ENCODE measurements at places on chromosomes 6 and 20.

GRCh38 chr6:99130897-99131873 lies 183.4 kb upstream of the FBXL4 start:
- no peak for DNase-seq

GRCh38 chr6:148081076-148081475 lies 261.6 kb upstream of the SASH1 start:
- no peak for DNase-seq

DNA sequence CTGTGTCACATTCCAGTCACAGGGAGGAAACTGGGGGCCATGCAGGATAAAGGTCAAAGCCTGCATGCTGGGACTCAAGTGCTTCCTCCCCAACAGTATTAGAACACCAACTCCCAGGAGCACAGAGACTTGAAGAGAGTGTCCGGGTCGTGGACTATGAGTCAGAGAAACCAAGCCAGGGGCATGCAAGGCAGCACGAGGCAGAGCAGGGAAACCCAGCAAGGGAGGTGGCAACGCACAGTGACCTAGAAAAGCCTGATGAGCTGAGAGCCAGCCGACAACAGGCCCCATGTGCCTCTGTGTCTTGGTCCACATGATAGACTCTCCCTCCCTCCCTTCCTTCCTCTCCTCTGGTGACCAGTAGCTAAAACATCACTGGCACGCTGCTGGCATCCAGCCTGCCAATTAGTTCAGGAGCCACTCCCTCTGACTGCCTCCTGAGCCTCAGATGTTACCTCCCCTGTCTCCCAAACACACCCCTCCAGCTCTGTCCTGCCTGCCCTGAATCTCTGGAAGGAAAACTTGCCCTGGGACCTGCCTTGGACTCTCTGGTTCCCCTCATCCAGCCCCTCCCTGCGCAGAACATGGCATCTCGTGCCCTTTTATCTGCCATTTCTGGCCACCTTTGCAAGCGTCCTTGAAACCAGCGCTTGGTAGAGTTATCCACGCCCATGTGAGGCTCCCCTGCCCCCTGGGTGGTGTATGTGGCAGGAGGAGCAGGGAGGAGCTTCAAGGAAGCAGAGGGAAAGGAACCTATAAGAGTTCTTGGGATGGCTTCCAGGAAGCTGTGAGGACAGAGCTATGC lies 16.2 kb upstream of the RNF39 start:
- no peak for DNase-seq

- DNase-seq, result no peak
Observed at GRCh38 chr6:158557927-158558326, 2.0 kb upstream of the TMEM181 start.

GRCh38 chr6:158847012-158847529 lies 27.9 kb upstream of the EZR start:
- DNase-seq, result no peak

DNA sequence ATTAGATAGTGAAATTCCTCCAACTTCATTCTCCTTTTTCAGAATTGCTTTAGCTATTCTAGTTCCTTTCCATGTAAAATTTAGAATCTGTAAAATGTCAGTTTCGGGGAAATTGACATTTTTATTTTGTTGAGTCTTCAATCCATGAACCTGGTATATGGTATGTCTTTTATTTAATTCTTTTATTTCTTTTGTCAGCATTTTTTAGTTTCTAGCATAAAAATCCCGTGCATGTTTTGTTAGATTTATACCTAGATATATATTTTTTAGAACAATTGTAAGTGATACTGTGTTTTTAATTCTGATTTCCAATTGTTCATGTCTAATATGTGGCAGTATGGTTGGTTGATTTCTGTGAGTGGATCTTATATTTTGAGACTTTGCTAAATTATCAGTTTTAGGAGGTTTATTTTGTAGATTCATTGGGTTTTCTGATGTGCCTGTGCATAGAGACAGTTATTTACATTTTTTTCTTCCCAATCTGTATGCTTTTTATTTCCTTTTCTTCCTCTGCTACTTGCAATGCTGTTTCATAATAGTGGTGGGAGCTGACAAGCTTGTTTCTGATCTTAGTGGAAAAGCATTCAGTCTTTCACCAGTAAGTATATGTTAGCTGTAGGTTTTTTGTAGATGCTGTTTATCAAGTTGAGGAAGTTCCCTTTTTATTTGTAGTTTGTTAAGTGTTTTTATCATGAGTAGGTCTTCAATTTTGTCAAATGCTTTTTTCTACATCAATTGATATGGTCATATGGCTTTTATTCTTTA lies 13.7 kb downstream of the TAB2 start:
- no peak for DNase-seq

GRCh38 chr6:20444786-20445271 lies 43.1 kb downstream of the E2F3 start:
- no peak for DNase-seq

GRCh38 chr20:30963591-30963990 lies 293.9 kb upstream of the DEFB115 start:
- DNase-seq, result no peak

DNA sequence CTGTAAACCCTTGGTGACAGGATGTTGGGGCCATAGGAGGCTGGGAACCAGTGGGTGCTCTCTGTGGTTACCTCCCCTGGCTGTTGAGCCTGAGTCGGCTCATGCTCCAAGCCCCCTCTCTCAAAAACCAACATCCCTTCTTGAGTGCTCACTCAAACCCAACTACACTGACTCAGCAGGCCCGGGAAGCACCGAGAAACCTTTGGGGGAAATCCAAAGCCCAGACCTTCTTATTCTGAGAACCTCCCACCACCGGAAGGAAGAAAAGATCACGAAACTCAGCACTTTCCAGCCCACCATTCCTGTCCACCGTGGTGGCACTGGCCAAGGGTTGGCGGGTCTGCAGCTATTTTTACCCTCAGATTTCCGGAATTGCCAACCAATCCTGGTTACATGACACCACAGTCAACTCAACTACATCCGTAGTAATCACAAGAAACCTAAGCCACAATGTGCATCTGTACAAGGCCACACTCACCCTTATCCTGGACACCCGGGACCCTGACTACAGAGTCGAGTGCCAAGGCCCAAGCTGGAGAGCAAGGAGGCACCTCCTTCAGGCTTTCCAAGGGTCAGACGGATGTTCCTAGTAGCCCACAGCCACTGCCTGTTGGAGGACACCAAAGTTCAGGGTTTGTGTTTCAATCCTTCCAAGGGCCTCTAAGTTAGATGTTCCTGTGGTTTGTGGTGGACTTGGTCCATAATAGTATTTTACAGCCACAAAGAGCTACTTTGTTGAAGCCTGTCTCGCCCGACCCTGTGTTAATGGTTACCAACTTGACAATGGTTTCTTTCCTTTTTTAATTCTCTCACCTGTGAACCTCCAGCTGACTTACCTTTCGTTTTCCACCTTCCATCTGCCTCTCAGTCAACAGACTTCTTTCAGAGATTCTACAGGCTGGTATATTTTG lies 317.0 kb downstream of the CDC5L start:
- DNase-seq, result no peak

DNA sequence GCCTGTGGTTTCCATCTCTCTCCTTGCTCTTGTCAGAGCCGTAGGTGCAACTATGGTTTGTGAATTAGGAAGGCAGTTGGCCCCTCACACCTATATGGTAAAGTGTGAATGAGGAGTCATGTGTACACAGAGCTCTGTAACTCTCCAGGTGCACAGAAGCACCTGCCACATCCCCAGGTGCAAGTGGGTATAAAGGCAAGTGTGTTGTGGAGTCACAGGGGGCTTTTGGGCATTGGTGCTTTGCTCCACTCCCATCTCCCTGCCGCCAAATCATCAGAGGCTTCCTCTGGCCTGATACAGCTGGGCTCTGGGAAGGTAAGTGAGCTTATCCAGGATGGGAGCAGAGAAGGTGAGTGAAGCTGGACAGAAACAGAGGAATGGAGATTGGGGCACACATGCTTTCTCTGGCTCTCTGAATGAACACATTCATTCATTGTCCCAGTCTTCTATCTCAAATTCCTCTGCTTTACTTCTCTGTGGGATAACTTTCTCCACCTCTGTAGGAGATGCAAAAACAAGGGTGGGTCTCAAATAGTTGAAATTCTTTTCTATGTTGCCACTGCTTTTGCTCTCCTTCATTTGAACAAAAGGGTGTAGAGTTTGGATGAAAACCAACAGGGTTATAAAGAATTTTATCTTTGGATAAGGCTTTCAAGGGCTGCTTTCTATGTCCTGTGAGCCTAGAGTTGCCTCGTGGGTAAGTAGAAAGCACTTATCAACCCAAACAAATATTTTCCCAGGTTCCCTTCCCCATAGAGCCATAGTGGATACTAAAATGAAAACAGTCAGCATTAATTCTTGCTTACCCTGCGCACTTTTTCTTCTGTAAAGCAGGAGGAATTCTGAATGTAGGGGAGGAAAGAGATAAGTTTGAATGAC lies 45.0 kb upstream of the RIPOR2 start:
- DNase-seq, result no peak

- no peak for DNase-seq
Observed at GRCh38 chr6:107977283-107977682, 19.3 kb upstream of the SEC63 start.

- no peak for DNase-seq
Observed at GRCh38 chr6:18748314-18748713, 361.2 kb downstream of the RNF144B start.

- DNase-seq, result no peak
Observed at GRCh38 chr6:71012866-71013469, 56.1 kb upstream of the B3GAT2 start.

DNA sequence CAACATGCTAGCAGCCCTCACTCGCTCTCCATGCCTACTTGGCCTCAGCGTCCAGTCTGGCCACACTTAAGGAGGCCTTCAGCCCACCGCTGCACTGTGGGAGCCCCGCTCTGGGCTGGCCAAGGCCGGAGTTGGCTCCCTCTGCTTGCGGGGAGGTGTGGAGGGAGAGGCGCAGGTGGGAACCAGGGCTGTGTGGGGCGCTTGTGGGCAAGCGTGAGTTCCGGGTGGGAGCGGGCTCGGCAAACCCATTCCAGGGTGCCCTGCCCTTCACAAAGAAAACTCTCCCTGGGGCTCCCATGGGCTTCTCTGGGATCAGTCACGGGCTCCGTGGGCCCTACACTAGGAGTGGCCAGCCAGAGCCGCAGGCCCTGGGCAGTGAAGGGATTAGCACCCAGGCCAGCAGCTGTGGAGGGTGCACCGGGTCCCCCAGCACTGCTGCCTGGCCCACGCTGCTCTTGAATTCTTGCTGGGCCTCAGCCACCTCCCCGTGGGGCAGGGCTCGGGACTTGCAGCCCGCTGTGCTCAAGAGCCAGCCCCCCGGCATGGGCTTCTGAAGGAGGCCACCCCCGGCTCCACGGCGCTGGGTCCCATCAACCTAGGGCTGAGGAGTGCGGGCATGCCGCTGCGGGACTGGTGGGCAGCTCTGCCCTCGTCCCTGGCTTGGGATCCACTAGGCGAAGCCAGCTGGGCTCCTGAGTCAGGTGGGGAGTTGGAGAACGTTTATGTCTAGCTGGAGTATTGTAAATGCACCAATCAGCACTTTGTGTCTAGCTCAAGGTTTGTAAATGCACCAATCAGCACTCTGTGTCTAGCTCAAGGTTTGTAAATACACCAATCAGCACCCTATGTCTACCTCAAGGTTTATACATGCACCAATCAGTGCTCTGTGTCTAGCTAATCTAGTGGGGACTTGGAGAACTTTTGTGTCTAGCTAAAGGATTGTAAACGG lies 273.6 kb upstream of the SULF2 start:
- no peak for DNase-seq

DNA sequence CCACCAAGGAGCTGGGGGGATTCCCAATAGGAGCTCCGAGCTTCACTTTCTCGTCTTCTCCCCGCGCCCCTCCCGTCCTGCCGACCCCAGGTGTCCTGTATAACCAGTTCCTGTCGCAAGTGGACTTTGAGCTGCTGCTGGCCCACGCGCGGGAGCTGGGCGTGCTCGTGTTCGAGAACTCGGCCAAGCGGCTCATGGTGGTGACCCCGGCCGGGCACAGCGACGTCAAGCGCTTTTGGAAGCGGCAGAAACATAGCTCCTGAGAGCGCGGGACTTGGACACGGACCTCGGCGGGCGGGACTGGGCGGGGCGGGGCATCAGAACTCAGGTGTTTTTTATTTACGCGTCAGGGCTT lies 340 bp upstream of the VARS2 start:
- no peak for DNase-seq

- DNase-seq, result no peak
Observed at GRCh38 chr6:126718600-126719327, 378.8 kb downstream of the CENPW start.

GRCh38 chr6:53496797-53497375 lies 48.0 kb downstream of the GCLC start:
- DNase-seq, result no peak

GRCh38 chr6:14455876-14456648 lies 338.5 kb downstream of the CD83 start:
- DNase-seq, result no peak

- DNase-seq, result no peak
Observed at GRCh38 chr6:169918239-169918953, 167.0 kb downstream of the ERMARD start.

DNA sequence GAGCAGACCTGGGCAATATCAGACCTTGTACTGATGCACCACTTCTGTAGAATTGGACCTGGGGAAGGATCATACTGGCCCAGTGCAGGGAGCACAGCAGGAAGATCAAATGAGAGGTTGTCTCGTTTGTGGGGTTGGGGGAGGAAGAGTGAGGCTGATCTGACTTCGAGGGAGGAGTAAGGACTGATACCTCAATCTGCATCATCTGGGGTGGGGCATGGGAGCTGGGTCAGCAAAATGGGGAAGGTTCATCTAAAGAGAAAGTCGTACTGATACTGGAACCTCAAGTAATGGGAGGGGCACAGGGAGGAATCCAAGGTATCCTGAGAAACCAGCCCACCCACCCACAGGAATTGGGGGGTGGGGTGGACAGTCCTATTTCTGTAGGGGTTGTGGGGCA lies 3.7 kb downstream of the RNF39 start:
- DNase-seq, result no peak

DNA sequence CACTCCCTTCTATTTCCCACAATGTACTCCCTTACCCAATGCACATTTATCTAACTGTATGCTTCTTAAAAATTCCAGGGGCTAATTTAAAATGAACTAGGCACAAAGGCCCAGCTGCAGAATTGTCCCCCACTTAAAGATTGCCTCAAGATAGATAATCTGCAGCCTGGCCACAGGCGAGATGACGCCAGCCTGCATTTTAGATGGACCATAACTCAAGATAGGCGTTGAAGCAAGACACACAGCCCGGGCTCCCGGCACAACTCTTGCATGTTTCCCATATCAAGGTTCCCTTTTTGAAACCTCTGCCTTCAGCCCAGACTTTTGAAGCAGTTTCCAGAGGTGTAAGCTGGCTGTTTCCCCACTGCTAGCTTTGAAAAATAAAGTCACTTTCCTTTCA lies 3.2 kb upstream of the REPS1 start:
- DNase-seq, result no peak

DNA sequence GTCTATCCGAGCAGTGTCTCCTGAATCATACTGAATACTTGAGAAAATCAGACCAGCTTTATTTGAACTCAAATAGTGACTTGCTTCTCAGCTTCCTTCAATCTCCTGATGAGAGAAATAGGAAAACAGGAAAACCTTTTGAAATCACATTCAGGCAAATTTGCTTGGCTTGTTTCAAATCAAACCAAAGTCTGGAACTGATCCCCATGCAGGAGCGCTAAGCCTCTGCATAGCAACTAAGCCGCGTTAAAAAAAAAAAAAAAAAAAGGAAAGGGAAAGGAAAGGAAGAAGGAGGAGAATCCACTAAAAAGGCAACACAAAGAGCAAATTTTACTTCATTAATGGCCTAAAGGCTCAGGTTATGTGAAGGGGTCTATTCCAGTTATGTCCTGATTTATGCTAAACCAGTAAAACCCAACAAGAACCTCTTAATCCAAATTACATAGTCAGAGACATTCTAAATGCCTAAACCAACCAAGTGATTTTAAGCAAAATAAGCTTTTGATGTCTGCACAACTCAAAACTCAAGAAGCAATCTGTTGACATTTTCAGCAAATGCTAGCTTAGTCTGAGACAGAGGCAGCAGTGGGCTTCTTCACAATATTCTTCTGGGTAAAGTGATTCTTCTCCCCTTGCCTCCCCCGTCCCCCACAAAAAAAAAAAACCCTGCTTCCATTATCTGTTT lies 112.5 kb downstream of the SOBP start:
- no peak for DNase-seq
